ENCODE measurements at places on chromosomes 12 and 14.

DNA sequence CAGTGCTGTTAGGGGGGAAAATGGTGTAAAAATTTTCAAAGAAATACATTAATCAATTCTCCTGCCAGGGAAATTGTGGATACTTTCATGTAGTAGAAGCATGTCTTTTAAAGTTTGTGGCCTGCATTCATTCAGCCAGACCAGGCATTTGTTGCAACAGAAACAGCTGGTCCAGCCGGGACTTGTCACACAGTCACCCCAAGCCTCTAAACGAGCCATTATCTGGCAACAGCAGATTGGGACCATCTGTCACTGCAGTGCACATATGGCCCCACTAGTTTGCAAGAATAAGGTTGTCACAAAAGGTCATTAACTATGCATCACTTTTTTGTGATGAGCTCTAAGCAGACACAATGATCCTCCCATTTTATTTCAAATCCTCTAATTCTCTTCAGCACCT is 193.9 kb downstream of the PHLDA1 start:
- DNase-seq: no peak

- no peak for DNase-seq
Measured at GRCh38 chr14:22105006-22105623, 431.5 kb upstream of the OR4E1 start.

- no peak for DNase-seq
Measured at GRCh38 chr14:88154926-88155325, 150.0 kb downstream of the GPR65 start.

GRCh38 chr14:101947577-101947903 is 16.8 kb upstream of the DYNC1H1 start:
- DNase-seq: no peak

DNA sequence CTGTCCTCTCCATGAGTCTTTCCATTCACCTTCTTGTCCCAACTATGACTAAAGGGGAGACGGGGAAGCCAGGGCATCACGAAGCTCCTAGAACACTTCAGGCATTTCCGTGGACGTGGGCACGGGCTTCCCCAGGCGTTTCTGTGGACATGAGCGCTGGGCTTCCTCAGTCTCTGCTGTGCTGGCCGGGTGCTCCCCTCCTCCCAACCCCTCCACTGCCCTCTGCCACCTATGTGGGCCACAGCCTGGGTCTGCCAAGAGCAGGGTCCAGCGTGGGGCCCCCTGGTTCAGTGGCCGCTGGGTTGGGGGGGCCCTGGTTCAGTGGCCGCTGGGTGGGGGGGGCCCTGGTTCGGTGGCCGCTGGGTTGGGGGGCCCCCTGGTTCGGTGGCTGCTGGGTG is 14.8 kb downstream of the HIP1R start:
- DNase-seq: no peak

GRCh38 chr12:132354211-132354981 is 25.0 kb upstream of the GALNT9 start:
- no peak for DNase-seq

DNA sequence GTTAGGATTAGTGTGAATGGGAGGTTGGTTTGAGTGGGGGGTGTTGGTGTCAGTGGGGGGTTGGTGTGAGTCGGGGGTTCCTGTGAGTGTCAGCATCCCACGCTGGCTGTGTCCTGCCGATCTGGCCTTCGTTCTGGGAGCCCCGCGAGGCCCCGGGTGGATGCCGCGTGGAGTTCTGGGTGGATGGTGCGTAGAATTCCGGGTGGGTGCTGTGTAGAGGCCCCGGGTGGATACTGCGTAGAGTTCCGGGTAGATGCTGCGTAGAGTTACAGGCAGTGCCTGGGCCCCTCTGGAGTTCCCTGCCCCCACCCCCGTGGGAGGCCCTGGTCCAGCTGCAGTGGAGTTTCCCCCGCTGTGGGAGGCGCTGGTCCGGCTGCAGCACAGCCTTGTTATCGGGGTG is 8.7 kb downstream of the NOC4L start:
- no peak for DNase-seq

- DNase-seq: no peak
Measured at GRCh38 chr12:8590842-8591545, 21.7 kb downstream of the AICDA start.

- no peak for DNase-seq
Measured at GRCh38 chr14:94244182-94244581, 48.9 kb downstream of the SERPINA10 start.

DNA sequence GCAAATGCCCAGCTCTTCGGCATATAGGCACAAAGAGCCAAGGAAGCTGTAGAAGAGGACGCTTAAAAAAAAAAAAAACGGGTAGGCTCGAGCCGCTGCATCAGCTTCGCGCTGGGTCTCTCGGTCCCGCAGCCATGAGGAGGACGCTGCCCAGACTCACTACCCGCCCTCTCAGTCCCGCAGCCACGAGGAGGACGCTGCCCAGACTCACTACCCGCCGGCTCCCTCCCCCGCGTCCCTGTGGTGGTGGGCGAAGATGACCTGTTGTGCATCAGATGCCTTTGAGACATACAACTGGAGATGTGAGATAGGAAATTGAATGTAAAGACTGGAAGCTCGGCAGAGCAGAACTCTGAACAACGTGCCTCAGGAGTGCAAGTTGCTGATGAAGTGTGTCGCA is 11.4 kb upstream of the SPSB2 start:
- DNase-seq: no peak

- DNase-seq: no peak
Measured at GRCh38 chr12:164207-164606, 49.8 kb downstream of the SLC6A12 start.

DNA sequence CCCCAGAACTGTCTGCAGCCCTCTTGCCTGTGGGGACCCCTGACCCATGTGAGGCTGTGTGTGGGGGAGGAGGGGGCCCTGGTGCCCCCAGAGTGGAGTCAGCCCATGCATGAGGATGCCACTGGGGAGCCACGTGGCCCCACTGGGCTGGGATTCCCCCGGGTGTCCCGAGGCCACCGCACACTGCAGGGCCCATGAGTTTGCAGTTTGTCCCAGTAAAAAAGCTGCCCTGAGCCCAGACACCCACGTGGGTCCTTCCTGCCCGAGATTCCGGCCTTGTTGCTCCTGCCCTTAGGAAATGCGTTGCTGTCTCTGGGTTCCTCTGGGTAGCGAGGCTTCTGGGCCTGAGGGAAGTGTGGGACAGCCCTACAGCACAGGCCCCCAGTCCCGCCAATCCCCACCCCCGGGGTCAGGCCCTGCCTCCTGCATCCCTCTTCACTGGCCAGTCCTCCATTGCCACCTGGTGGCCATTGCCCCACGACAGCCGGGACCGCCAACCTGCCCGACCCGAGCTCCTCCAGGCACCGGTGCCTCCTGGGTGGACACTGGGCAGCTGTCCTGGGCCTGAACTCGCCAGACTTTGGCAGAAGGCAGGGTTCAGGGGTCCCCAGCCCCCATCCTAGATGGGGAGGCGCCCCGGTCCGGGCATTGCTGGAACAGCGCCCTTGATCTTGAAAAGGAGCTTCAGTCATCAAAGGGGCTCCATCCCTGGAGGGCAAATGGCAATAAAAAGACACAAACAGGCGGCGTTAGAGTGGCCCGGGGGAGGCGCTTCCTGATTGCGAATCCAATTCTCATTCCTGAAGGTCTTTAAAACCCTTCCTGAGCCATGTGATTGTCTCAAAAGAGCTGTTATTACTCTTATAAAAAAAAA is 15.6 kb upstream of the C14orf180 start:
- DNase-seq: peak; percentile 20

DNA sequence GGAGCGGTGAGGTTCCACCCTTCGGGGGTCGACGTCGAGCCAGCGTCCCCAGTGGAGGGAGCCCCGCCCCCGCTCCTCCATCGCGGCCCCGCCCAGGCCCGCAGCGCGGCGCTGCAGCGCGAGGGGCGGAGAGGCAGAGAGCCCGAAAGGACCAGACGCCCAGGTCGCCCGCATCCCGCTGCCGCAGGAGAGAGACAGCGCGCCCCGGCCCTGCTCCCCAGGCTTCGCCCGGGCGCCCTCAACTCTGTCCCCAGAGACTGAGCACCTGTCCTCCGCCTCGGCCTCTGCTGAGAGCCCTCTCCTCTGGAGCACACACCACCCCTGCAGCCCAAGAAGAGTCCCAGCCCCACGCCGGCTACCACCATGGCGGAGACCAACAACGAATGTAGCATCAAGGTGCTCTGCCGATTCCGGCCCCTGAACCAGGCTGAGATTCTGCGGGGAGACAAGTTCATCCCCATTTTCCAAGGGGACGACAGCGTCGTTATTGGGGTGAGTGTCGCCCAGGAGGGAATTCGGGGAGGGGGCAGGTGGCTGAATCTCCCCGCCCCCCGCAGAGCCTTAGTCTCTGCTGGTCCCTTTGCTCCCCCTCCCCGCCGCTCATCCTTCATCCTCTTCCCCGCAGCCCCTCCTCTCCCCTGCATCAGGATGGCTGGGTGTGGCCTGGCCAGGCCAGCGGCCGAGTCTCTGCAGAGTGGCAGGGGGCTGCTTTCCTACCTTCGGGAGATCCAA is at the start of gene KIF5A:
KIF5A (plus strand) TSS at position 136 of the 732 bp plus-strand sequence; CDS start at position 364, 228 bp downstream.
- DNase-seq: peak; percentile 12

GRCh38 chr14:99511421-99512109 is 30.4 kb downstream of the CCNK start:
- no peak for DNase-seq

GRCh38 chr14:65356327-65356836 is 56.1 kb upstream of the FUT8 start:
- no peak for DNase-seq

GRCh38 chr14:45838597-45838996 is 585.6 kb upstream of the MIS18BP1 start:
- no peak for DNase-seq

DNA sequence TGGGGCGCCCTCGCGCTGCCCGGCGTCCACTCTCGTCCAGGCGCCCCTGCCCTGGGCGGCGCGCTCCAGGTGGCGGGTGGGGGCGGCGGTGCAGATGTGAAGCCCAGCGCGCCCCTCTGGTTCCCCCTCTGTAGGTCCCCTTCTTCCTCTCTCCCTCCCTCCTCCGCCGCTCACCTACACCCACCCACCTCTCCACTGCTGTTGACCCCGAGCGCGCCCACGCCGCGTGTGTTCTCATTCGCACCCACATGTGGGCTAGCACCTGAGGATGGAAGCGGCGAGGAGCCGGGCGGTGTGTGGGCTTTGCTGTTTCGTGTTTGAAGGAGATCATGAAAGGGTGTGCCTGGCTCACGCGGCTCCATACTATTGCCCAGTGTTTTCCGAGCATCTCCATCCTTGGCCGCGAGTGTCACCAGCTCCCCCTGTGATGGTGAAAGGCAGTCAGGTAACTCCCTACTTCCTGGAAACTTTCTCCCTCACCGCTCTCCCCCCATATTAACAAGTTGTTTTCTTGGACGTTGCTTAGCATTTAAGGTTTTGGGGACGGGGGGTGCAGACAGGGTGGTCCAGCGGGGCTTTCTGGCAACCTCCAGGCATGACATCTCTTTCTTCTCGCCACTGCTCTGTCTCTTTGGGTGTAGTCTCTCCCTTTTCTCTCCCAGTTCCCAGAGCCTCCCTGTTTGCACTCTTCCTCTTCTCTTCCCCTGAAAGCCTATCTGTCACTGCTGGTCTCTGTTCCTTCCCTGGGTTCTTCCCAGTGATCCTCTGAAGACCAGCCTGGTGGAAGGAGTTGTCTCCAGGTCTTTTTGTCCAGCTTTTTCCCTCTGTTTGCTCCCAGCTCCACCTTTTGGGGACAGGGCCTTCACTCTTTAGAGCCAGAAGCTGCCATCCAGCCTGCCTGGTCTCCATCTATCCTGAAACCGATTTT is 1.6 kb downstream of the CACNA1C start:
- DNase-seq: no peak

DNA sequence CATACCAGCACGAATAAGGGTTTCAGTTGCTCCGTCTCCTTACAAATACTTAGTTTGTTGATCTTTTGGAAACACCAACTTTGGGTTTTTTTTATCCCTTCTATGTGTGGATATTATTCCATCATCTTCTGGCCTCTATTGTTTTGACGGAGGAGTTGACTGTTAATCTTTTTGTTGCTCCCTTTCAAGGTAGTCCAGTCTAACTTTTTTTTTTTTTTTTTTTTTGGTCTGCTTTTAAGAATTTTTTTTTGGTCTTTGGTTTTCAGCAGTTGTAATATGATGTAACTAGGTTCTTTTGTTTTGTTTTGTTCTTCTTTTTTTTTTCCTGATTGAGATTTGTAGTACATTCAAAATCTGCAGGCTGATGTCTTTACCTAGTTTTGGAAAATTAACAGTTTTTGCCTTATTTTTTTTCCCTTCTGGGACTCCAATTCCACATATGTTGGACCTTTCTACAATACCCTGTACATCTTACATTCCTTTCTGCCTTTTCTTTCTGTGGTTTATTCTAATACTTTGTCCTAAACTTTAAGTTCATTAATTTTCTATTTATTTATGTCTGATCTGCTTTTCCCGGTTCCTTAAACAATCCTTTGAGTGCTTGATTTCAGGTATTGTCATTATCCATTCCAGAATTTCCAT is 54.9 kb downstream of the DNAH10 start:
- no peak for DNase-seq

- no peak for DNase-seq
Measured at GRCh38 chr14:36363704-36364103, 43.3 kb upstream of the MBIP start.

GRCh38 chr14:85607651-85608081 is 77.7 kb downstream of the FLRT2 start:
- DNase-seq: no peak

- no peak for DNase-seq
Measured at GRCh38 chr14:55921511-55921910, 196.7 kb upstream of the PELI2 start.

DNA sequence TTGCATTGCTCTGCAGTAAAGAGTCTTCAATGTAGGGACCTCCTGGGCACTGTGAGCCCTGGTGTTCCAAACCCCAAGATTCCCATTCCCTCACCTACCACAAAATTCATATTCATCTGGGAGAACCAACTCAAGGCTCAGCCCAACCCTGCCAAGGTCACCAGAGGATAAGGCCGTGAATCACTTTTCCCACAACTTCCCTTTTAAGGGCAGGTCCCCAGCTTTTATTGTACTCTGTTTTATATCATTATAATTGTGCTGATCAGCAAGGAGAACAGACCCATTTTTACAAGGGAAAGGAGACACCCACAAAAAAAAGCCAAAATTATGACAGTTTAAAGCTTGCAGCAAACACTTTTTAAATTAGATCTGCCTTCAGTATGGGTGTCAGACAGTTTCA is 363.0 kb upstream of the FKBP4 start:
- DNase-seq: no peak

- DNase-seq: no peak
Measured at GRCh38 chr14:91728616-91729183, 3.2 kb downstream of the CATSPERB start.

DNA sequence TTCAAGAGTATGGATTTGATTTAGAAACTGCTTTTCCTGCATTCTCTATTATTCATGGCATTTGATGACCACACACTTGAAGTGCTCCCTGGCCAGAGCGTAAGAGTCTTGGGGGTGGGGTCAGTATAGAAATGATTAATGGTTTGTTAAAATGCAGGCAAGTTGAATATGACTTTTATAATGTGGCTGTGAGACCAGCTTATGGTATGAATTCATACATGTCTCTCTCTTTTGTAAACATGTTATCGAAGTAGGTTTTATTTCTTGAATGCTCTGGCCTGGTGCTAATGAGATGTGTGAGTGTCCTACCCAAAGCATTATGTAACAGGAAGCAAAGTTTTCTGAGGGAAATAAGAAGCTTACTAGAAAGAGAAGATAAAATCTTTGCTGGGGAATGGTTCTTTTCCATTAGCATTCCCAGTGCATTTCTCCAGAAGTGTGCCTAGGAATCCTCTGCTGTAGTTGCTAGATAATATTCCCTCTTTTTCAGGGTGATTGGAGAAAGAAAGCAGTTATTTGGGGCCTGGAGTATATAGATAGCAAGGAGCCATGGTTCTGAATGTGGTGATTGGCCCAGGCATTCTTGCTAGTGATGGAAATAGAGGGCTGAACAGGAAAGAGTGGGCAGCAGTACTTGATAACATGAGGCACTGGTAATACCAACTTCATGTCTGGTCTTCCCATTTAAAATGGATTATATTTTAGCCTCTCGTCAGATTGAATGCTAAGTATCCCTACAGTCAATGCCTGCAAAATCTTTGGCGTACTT is 289.7 kb downstream of the RAD51B start:
- DNase-seq: no peak
